ENCODE measurements at places on chromosomes 11 and 22.

DNA sequence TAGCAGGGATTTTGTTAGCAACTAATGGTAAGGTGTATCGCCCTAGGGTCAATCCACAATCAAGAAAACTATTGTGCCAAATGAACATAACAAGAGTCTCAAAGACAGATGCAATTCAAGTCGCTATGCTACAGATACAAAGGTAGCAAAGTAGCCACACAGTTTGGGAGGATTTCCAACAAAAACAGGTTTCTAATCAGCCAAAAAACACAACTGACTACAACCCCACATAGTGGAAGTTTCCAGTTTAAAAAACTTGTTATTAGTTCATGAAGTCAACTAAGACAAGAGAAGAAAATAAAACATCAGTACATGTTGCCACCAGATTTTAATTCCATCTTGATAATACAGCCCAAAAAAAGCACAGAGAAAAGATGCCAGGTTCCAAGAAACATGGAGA, 38.0 kb downstream of the MYH9 start:
- no peak for DNase-seq

- DNase-seq, result no peak
Measured at GRCh38 chr22:22181341-22181850, 63.2 kb upstream of the VPREB1 start.

DNA sequence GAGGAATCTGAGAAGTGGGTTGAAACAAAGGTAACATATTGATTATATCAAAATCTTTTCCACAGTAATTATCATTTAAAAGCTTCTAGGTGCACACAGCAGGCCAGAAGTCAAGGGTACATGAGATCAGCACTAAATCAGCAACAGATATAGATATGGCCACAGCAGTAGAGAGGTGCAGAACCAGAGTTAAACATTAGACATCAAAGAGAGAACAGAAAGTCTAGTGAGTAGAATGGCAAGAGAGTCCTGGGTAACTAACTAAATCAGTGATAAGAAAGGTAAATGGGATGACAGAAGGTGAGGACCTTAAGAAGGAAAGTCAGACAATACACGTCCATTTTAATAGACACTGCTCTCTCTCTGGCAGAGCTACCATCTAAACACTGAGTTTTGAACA, 119.5 kb upstream of the GRIA4 start:
- DNase-seq, result no peak

DNA sequence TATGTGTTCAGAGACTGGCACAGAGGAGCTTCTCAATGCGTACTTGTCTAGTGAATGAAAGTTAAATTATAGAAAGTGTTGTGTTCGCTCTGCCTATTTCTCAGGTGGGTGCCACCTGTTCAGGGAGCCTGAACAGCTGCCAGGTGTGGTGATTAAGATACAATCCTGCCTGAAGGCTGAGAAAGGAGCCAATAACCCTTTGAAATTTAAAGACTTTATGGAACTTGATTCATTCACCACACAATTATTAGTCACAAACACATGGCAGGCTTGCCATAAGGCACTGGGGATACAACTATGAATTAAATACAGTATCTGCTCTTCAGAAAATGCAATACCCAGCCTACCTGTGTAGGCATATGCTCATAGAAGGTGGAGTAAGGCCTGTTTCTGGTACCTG, 92.9 kb upstream of the AMOTL1 start:
- DNase-seq, result no peak

DNA sequence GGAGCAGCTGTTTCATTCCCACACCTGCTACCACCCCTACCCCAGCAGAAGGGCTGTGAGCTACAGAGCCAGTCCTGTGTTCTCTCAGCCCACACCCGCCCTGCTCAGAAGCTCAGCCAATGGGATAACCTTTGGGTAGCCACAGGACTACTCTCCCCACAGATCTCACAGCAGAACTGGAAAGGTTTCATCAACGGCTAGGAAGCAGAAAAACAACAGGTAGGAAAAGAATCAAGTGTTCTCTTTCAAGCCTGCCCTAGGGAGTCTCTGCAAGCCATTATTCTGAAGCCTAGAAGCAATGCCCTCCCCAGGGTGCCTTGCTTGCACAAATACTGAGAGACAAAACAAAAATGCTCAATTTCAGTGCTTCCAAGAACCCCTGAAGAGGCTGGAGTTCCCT, 77.2 kb downstream of the TMPRSS5 start:
- DNase-seq, result no peak

DNA sequence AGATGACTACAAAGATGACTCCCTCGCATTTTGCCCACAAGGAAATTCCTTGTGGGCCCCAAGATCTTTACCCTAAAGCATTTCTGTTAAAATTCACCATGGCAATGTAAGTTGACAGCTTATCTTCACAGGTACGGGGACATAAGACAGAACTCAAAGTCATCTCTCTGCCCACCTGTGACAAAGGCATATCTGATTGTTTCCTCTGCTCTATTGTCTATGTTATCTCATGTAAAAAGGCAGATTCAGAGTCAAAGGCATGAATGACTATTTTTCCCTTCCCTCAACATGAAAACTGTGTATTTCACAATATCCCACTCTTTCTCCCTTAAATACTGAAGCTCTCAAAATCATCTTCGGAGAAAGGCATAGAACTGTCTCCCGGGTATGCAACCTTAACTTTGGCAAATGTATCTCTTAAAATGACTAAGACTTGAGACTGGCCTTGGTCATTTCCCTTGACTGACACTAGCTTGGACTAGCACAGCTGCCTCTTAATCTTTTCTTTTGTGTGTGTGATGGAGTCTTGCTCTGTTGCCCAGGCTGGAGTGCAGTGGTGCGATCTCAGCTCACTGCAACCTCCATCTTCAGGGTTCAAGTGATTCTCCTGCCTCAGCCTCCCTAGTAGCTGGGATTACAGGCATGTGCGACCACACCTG, 103.2 kb downstream of the MICAL3 start:
- no peak for DNase-seq

GRCh38 chr11:120871194-120871593, 152.7 kb upstream of the TBCEL start:
- no peak for DNase-seq

GRCh38 chr22:45329530-45329936, 19.8 kb downstream of the FAM118A start:
- DNase-seq, result no peak

DNA sequence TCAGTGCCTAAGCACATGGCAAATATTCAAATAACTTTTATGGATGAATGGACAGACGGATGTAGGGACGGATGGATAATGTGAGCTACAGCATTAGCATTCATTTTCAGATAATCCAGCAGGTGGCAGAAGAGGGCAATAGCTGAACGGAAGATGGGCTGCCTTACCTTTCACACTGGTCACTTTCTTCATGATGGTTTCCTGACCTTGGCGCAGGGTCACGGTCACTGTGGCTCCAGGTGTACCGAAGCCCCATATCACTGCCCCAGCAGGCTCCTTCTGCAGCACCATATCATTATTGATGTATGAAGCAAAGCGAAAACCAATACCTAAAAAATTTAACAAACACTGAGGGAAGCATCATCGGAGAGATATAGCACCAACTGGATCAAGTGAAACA, 4.3 kb downstream of the SIAE start:
- peak; percentile 30 for DNase-seq

DNA sequence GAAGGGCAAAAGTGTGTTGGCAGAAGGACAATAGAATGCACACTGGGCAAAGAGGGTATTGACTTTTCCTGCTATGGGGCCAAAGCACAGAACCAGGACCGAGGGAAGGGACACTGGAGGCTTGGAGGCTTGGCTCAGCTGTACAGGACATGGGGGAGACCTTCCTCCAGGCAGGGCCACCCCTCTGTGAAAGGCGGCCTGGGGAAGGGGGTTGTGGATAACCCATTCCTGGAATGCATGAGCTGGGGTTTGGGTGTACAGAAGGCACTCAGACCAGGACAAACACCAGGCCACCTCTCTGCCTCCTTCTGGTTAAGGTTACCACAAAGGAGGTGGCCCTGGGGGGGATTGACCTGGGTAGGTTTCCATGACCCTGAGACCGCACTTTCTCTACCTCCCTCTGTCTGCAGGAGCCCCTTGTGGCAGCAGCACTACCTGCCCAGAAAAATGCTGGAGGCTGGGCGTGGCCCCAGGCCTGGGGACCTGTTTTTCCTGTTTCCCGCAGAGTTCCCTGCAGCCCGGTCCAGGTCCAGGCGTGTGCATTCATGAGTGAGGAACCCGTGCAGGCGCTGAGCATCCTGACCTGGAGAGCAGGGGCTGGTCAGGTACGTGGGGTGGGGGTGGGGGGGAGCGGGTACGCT, 9.6 kb downstream of the P2RY2 start:
- no peak for DNase-seq

DNA sequence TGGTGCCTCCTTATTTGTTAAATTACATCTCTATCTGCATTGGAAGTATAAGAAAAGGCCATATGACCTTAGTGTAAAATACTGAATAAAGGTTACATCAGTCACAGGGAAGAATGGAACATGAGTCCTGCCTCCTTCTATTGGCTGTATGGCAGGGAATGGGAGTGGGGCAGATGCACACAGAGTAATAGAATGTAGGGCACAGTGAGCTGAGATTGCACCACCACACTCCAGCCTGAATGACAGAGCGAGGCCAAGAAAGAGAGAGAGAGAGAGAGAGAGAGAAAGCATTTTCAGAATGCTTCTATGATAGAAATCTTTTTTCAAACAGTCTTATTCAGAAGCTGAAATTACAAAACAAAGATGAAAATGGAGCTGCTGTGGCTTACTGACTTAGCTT, 58.8 kb downstream of the SLN start:
- no peak for DNase-seq

DNA sequence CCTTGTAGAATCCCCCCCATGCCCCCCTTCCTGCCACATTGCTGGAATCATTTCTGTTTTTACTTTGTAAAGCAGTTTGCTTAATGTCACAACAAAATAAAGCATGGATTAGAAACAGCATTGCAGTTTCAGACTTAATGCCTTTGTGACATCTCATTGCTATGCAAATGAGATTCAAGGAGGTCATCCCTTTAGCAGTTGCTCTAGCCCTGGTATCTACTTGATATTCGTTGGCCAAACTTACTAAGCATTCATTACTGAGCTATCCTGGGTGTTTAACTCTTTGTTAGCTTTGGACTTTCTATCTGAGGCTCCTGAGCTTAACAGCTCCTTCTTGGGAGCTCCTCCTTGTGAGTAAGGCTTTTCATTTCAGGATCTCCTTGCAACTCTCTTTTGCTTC, 16.3 kb downstream of the FAT3 start:
- DNase-seq, result no peak

- no peak for DNase-seq
Measured at GRCh38 chr11:2177076-2177475, 5.5 kb upstream of the TH start.

DNA sequence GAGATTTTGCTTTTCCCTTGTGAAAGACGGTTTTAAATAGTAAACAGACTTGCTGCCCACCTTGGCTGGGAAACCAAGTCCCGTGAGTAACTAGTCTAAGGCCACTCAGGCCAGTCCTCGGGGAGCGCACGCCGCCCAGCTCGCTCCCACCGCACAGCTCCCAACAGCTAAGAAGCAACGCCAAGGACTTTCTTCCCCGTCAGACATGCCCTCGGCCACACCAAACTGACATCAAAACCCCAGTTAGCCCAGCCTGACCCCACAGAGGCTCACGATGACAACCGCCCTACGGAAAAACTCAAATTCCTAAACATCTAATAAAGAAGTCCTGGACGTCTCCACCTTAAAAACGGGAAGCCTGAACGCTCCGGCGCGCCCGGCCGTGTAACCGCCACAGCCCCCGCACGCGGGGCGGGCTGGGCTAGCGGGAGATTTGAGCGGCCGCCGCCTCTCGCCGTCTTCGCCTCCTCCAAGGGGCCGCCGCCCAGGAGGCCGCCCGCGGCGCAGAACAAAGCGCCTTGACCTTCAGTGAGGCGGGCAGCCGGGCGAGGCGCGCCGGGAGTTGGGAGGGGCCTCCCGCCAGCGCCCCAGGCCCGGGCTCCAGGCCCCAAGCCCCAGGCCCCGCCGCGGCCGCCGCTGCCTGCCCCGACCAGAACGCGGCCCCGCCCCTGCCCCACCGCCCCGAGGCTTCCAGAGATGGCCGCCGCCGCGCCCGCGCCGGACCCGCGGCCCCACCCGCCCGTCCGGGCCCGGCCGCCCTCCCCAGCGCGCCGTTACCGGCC, 486 bp downstream of the NAP1L4 start:
- DNase-seq, result no peak

- DNase-seq, result no peak
Measured at GRCh38 chr22:23008896-23009295, 61.4 kb upstream of the GNAZ start.

- no peak for DNase-seq
Measured at GRCh38 chr11:71342116-71342515, 89.7 kb upstream of the SHANK2 start.
